ENCODE measurements at places on chromosomes 16 and 17.

DNA sequence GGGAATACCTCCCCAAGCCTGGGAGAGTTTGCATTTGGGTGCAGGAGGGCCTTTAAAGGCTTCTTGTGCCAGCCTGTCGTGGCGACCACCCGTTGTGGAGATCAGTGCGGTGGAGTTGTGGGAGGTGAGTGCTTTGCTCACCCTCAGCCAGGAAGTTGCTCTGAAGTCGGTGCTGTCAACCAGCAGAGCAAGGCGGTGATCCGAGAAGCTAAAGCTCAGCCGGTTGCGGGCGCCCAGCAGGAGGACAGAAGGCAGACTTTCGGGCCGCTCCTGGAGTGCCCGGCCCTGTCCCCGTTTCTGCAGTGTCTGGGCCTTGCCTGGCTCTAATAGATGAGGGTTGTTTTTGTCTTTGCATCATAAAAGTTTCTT is 1.4 kb downstream of the UBE2I start:
- no peak for DNase-seq

DNA sequence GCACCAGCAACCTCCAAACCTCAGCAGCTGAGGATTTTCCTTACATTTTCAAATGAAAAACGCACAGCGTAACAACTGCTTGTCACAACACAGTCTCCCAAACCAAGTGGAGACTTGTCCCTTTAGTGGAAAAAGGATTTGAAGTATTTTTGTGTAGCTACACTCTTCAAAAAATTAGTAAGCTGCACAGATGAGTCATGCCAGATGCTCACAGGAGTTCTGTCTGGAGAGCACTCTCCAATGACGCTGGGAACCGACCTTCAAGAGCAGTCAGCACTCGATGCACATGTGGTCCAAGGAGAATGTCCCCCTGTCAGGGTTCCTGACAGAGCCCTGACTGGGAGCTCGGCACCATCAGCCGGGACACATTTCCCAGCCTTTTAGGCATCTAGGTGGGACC is 39.8 kb downstream of the MAP1LC3B start:
- no peak for DNase-seq

GRCh38 chr17:42751628-42752027 is 6.8 kb upstream of the EZH1 start:
- no peak for DNase-seq

DNA sequence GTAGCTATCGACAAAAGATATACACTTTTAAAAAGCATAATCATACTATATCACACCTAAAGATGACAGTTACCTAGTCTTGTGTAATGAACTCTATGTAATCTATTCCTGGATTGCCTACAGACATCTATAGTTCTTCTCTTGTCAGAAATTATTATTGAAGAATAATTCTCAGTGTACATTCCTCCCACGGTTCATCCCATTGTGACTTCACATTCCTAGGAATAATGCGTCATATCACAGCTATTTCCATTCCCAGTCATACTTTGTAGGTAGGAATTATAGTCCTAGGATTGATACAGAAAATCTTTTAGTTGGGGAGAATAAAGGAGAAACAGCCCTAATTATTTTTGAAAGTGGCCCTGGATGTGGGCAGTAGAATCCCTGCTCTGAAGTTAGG is 44.0 kb upstream of the ABCC11 start:
- DNase-seq = no peak
